ENCODE measurements at places on chromosomes 2 and 18.

DNA sequence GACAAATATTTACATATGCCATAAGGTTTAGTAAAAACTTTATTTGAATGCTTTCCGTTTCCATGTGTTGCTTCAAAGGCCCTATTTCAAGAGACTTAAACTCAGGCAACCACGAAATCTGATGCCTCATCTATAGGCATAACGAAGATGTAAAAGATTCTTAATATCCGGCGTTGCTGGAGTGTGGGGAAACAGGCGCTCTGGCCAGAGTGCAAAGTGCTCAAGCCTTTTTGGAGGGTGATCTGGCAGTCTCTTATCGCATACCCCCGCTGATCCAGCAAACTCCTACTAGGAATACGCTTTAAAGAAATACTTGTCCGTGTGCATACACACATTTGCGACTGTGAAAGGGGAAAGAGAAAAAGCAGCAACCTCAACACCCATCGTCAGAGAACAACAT, 108.8 kb downstream of the NOL10 start:
- peaks cover 19% of the 10 kb centered on the region for H3K36me3 ChIP-seq
- peaks cover 6% of the 10 kb centered on the region for H3K4me1 ChIP-seq
- H3K27me3 ChIP-seq = no peaks in the 10 kb centered on the region

GRCh38 chr2:69780921-69781320, 39.0 kb downstream of the ANXA4 start:
- no peaks in the 10 kb centered on the region for H3K27me3 ChIP-seq
- no peak overlapping the region for H3K4me3 ChIP-seq
- H3K27ac ChIP-seq = no peak overlapping the region
- peaks cover 6% of the 10 kb centered on the region for H3K4me1 ChIP-seq
- no peak for DNase-seq

DNA sequence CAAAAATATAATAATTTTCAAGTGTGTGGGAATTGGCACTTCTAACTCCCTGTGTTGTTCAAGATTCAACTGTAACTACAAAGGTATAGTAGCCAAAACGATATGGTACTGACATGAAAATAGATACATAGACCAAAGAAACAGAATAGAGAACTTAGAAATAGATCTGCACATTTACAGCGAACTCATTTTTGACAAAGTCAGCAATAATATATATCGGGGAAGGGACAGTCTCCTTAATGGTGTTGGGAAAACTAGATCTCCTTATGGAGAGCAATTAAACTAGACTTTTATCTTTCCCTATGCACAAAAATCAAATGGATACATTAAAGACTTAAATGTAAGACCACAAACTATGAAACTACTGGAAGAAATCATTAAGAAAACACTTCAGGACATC, 1530.6 kb upstream of the SLC39A10 start:
- H3K27me3 ChIP-seq = no peaks in the 10 kb centered on the region
- H3K27ac ChIP-seq = no peak overlapping the region
- H3K4me1 ChIP-seq = no peaks in the 10 kb centered on the region
- no peaks in the 10 kb centered on the region for H3K36me3 ChIP-seq

- H3K27me3 ChIP-seq = no peaks in the 10 kb centered on the region
- no peak overlapping the region for H3K4me3 ChIP-seq
- H3K4me1 ChIP-seq = no peaks in the 10 kb centered on the region
- no peaks in the 10 kb centered on the region for H3K36me3 ChIP-seq
- H3K27ac ChIP-seq = no peak overlapping the region
Observed at GRCh38 chr2:172919732-172920131, 155.9 kb upstream of the MAP3K20 start.

- H3K4me1 ChIP-seq = no peaks in the 10 kb centered on the region
- H3K27ac ChIP-seq = no peak overlapping the region
- DNase-seq = no peak
- H3K27me3 ChIP-seq = no peaks in the 10 kb centered on the region
- no peak overlapping the region for H3K4me3 ChIP-seq
Observed at GRCh38 chr18:41052625-41053024, 902.4 kb upstream of the PIK3C3 start.

GRCh38 chr2:207720517-207721187, 9.2 kb downstream of the CCNYL1 start:
- peaks cover 5% of the 10 kb centered on the region for H3K36me3 ChIP-seq
- no peak for DNase-seq
- no peak overlapping the region for H3K4me3 ChIP-seq
- H3K4me1 ChIP-seq = peaks cover 3% of the 10 kb centered on the region
- H3K27ac ChIP-seq = no peak overlapping the region
- H3K27me3 ChIP-seq = no peaks in the 10 kb centered on the region

DNA sequence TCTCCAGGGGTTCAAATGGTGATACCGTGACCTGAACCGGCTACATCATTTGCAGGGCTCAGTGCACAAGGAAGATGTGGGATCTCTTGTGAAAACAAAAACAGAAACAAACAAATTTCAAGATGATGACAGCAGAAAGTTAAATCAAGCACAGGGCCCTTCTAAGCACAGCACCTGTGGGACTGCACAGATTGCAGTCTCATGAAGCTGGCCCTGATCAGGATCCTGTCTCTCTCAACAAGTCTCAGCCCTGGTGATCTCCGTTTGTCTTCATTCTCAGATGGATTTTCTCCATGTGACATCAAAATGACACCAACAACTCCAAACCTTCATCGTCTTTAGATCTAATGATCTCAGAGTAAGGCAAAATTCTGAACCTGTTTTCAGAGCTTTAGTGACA, 39.7 kb downstream of the LTBP1 start:
- no peak overlapping the region for H3K4me3 ChIP-seq
- no peaks in the 10 kb centered on the region for H3K36me3 ChIP-seq
- H3K4me1 ChIP-seq = no peaks in the 10 kb centered on the region
- no peak for DNase-seq

DNA sequence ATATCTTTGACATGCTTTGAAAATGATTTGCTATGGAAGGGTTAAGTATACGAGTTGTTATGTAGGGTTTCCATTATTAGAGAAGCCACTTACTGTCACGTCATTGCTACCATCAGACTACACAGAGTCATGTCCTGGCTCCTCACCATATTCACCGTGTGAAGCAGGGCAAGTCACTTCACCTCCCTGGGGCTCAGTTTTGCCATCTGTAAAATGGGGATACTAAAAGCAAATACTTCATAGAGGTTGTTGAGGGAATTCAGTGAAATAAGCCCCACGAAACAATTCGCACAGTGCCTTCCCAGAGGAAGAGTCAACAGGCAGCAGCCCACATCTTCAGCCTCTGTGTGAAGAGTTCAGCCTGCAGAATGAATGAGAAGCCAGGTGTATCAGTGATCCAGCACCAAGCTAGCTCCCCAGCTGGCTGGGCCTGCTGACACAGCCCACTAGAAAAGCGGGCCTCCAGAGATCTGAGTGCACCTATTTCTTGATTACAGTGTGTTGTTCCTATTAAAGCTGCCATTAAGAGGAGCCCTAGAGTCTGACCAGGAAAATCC, 3.4 kb downstream of the DIPK1C start:
- no peak overlapping the region for H3K4me3 ChIP-seq
- peaks cover 2% of the 10 kb centered on the region for H3K4me1 ChIP-seq
- H3K27ac ChIP-seq = no peak overlapping the region
- peaks cover 61% of the 10 kb centered on the region for H3K27me3 ChIP-seq
- peaks cover 2% of the 10 kb centered on the region for H3K36me3 ChIP-seq
- no peak for DNase-seq

- no peaks in the 10 kb centered on the region for H3K4me1 ChIP-seq
- H3K36me3 ChIP-seq = no peaks in the 10 kb centered on the region
- H3K27me3 ChIP-seq = peaks cover 2% of the 10 kb centered on the region
- no peak for DNase-seq
- no peak overlapping the region for H3K4me3 ChIP-seq
Observed at GRCh38 chr2:2797797-2798196, 466.7 kb upstream of the MYT1L start.

Measured in activated naive CD8-positive, alpha-beta T cell treated with anti-CD3 and anti-CD28 coated beads, Interleukin-2, amount 10 ng/mL, durations not matched to agents 7 days and 5 days (primary cell).